Esophagus muscularis mucosa (tissue), 4 donors: ENCODE measurements at places on chromosomes 2 and 18.
A peak's percentile ranks its signal among the peaks of the same experiment; 100 is the strongest.

DNA sequence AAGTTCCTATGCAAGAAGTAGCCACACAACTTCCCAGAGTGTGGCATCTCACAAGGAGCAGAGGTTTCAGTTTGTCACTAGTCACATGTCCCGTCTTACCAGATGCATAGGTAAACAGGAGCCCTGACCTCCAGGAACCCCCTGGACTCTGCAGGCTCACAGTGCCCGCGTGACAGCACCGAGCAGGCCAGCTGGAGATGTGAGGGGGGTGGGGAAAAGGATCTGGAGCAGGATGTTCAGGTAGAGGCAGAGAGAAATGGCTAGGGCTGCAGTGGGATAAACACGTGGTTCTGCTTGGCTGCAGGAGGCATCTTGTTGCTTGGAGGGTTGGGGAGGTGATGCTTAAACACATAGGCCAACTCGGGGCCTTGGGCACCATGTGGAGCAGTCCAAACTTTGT is 54.2 kb downstream of the IMPA2 start:
- DNase-seq = no peak

GRCh38 chr2:13616059-13616458 is 899.3 kb downstream of the TRIB2 start:
- no peak for DNase-seq

GRCh38 chr2:64837925-64838641 is 151.1 kb upstream of the SLC1A4 start:
- no peak for DNase-seq

DNA sequence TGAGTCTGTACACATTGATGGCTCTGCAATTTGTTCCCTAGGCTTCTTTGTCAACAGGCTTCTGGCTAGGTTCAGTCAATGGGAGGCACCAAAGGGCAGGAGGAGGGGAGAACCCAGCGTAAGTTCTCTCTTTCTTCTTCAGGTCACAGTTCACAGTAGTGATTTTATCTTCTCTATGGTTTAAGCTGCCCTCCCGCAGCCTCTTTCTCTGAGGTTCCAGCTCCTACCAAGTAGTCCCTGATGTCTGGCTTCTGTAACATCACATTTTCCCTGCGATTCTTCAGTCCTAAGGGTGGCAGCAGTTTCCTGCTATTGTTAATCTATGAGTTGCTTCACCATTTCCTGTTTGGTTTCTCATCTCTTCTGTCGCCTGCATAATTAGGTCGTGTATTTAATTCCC is 107.4 kb downstream of the CPO start:
- DNase-seq = no peak

GRCh38 chr2:178093471-178093870 is 18.8 kb upstream of the RBM45 start:
- DNase-seq = no peak

DNA sequence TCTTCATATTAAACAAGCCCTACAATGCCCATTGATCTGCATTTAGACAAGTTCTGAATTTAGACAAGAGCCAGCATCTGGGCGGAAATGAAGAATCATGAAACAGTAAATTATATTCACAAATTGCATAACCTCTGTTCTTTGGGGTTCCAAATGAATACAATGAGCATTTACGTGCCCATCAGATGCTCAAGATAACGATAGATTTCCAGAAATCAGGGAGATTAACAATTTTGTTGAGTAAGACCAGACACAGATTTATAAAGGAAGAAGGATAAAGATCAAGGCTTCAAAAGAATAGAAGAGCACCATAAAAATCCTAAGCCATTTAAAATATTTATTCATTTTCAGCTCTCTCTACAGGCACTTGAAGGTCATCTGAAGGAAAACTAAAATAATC is 59.7 kb upstream of the CDH20 start:
- DNase-seq = no peak

DNA sequence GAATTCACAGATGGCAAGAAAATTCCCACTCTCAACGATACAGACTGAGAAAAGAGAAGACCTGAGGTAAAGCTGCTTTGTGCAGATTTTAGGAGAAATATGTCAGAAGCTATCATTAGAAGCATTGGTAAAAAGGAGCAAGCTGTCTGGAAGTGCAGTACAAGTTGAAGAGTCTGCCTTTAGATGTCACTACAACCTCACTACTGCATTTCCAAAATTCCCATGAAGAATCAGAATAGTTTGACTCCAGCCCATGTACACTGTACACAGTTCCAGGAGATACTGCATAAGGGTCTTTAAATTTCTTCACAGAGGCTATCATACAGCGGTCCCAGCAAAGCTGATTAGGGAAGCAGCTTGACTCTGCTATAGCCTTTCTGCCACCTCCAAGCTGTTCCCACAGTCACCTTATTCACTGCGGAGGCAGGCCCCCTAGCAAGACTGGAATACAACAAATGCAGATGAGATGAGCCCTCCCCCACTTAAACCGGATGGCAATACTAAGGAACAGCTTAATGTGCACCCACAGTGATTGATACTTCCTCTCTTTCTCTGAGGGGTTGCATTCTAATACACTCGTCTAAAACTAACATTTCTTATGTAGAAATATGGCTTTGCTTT is 527.4 kb downstream of the TMEM182 start:
- DNase-seq = no peak

GRCh38 chr2:224259831-224260230 is 142.1 kb downstream of the FAM124B start:
- DNase-seq = no peak

DNA sequence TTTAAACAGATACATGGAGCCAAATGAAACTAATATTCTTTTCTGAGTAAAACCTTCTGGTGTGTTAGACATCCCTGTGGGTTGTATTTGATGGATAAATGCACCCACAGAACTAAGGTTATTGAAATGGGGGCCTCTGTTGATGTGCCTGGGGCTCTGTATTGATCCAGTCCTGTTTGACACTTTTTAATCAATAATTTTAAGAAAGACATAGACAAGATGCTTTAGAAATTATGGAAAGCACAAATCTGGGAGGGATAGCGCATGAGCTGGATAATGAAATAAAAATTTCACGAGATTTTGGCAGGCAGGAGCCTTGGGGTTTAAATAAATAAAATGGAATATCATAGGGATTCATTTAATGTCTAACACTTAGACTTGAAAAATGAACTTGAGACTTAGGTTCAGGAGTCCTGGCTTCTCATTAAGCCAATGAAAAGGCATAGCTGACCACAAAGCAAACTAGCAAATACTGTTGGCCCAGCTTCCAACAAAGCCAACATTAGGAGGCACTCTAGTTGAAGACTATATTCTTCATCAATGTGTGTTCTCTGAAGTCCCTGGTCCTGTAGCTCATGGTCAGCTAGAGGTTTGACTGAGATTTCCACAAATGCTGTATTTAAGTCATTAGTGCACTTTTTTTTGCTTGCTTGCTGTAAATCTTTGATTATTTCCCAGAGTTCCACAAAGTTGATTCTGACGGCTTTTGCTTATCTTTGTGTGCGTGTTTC is 64.2 kb upstream of the SH3RF3 start:
- DNase-seq = peak; percentile 34

DNA sequence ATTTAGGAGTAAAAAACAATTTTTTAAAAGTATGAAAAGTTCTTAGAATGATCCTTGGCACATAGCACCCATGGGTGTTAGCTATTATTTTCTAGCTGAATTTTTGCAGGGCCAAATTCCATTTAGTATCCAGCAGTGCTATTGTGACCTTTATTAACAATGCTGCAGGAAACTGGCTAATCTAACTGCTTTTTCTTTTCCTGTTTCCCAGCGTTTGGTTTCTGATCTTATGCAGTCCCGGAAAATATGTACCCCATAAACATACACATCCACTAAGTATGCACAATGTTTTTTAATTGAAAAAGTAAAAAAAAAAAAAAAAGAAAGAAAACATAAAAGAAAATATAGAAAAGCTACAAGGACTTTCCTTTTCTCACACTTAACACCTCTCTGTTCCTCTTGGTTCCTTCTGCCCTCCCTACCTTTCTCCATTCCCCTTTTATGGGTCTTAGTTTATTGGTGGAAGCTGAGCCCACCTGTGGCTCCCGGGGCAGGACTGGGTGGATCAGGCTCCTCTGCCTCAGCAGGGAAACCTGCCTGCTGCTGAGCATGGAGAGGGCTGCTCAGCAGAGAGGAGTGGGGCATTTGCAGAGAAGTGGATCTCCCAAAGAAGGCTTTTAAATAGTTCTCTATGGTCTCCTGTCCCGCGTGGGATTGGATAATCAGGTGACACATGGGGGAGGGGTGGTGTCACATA is 9.3 kb upstream of the SLC16A14 start:
- DNase-seq = no peak

DNA sequence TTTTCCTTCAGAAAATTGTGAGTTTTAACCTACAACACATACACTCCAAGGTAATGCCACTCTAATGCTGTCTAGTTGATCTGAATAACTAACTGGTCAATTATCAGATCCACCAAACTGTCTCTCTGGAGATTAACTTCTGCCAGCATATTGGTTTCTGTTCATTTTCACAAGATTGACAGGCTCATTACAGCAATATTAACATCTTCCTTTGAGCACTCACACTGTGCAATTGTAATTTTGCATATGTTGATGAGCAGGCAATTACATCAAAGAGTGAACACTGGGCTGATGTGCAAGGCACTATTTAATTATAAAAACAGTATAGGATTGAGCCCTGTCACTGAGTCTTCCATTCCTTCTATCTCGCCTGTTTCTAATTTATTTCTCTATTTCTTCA is 197.3 kb downstream of the SLC8A1 start:
- no peak for DNase-seq

DNA sequence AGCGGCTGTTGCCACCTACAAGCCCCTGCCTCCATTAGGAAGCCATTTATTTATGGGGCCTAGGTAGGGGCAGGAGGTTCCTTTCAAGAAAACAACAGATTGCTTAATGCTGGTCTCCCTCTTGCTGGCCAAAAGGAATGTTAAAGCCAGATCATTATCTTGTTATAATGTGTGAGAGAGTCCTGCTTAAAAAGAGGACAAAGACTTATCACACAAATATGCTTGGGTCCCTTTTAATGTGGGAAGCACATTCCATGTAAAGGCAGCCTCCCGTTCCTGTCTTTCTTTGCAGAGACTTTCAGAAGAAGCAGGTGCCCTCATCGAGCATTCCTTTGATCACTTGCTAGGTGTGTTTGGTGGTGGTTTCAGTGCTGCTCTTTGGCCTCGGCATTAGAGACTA is 76.4 kb downstream of the AGAP1 start:
- DNase-seq = no peak
